ENCODE measurements at places on chromosomes 3 and 15.
A peak's percentile ranks its signal among the peaks of the same experiment; 100 is the strongest.

GRCh38 chr15:33988384-33988783 is 20.1 kb downstream of the CHRM5 start:
- DNase-seq, result no peak

- DNase-seq, result no peak
Measured at GRCh38 chr3:129280183-129280582, 1.5 kb downstream of the HMCES start.

DNA sequence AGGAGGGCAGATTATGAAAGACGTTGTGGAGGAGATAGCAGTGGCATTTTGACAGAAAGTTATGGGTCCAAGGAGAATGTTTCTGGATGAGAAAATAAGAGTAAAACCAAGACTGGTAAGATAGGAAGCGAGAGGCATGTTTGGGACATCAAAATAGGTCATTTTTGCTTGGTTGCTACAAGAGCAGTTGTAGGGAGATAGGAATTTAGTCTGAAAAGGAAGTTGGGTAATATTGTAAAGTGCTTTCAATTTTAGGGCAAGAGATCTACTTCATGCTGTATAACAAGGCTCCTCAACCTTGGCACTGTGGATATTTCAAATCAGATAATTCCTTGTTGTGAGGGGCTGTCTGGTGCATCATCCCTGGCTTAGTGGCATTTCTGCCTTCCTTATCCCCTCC is 118.0 kb upstream of the DPH6 start:
- no peak for DNase-seq

DNA sequence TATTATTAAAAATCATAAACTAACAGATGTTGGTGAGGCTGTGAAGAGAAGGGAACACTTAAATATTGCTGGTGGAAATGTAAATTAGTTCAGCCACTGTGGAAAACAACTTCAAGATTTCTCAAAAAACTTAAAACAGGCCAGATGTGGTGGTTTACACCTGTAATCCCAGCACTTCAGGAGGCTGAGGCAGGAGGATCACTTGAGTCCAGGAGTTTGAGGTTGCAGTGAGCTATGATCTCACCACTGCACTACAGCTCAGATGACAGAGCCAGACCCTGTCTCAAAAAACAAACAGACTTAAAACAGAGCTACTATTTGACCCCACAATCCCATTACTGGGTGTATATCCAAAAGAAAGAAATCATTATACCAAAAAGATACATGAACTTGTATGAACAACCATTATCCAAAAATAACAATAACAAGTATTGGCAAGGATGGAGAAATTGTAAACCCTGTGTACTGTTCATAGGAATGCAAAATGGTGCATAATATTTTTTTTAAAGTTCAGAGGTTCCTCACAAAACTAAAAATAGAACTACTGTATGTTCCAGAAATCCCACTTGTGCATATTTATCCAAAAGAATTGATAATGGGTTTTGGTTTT is 25.5 kb downstream of the ZNF148 start:
- no peak for DNase-seq

DNA sequence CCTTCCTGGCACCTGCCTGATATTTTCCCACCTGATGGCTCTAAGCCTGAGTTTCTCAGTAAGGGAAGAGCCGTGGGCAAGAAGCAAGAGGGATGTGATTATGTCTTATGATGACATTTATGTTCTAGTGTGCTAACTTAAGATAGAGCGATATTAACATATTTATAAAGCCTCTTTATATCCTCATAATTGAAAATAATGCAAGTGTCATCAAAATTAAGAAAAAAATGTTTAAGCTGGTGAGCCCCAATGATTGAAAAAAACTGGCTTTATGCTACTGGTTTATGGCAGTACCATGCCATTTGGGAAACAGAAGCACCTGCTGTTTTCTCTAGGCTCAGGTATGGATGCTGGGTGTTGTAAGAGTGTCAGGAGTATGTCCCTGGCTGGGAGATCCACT is 431.5 kb upstream of the TPM1 start:
- DNase-seq, result no peak

DNA sequence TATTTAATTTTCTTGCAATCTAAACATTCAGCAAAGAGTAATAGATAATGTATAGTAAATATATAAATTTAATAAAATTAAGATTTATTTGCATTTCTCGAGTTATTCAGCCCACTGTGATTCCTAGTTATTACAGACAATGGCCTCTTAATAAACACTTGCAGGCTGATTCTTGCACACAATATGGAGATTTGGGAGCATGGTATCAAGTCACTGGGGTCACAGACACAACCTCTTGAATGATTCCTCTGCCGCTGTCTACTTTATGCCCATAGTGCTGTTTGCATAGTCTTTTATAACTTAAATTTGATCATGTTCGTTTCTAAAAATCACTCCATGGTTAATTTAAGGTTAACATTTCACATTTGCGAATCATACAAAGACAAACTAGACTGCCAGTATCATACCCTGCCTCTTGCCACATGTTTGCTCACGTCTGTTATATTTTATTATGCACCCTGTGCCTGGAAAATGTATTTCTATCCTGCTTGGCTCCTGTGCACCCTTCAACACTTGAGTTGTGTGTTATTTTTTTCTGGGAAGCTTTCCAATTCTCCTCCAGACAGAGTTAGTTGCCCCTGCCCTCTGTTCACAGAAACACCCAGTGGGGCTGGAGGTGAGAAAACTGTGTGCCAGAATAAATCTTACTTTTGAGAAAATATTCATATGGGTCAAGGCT is 206.3 kb upstream of the ROBO1 start:
- DNase-seq, result no peak

GRCh38 chr3:18153571-18154173 is 271.5 kb downstream of the SATB1 start:
- DNase-seq, result no peak

DNA sequence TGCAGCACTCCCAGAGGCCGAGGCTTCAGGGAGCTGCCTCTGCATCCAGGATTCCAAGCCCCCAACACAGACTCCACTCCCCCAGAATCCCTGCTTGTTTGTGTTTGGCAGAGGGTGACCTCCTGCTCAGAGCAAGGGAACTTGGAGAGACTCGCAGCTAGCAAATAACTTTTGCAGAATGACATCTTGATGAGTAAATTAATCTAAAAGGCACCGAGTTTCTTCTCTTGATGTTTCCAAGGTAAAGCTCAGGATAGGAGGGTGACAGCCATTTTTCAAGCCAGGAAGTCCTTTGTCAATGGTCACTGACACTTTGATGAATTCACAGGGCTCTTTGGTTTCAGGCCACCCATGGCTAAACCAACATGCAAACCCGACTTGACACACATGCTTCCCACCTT is 523.0 kb downstream of the NTRK3 start:
- no peak for DNase-seq

DNA sequence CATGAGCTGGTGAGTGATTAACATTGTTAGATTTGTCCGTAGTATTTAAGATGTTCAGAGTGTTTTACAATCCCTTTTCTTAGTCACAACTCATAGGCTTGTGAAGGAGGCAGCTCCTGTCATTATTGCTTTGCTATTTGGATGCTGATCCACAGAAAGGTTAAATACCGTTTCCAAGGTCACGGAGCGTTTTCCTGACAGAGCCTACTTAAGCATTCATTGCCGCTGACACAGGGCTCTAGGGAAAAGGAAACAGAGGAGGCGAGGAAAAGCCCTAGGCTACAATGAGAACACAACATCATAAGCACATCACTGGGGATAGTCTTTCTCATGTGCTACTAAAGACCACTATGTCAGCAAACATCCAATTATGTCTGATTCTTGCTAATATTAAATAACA is 38.5 kb upstream of the CPB1 start:
- no peak for DNase-seq

- DNase-seq, result no peak
Measured at GRCh38 chr3:2661078-2661477, 449.1 kb downstream of the IL5RA start.

GRCh38 chr15:85788771-85789495 is 5.8 kb downstream of the KLHL25 start:
- peak; percentile 63 for DNase-seq

GRCh38 chr15:86300390-86301125 is 220.9 kb downstream of the AGBL1 start:
- DNase-seq, result no peak

DNA sequence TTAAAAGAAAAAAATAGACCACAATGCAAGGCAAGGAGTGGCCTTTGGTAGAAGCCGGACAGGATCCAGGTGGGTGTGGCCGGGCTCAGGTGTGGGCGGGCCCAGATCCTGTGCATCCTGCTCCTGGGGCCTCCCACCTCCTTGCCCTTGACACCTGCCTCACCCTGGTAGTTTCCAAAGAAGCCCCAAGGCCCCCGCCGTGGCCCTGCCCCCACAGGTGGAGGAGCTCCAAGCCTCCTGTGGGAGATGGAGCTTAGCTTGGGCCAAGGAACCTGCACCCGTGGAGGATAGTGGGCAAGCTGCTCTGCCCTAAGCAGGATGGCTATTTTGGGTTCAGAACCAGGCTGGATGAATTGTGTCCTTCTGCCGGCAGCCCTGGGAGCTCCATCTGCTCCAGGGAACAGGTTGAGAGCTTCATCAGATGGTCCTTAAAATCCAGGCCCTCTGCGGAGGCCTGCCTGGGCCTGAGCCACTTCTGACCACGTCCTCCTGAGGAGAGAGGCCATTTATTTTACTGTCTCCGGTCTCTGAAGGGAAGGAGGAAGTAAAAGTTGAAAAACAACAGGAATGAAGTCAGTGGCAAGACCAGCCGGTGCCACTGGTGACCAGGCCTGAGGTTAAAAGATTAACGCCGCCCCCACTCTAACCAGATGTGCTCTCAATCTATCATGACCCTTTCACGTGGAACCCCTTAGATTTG is 53.9 kb upstream of the KLF13 start:
- peak; percentile 59 for DNase-seq

DNA sequence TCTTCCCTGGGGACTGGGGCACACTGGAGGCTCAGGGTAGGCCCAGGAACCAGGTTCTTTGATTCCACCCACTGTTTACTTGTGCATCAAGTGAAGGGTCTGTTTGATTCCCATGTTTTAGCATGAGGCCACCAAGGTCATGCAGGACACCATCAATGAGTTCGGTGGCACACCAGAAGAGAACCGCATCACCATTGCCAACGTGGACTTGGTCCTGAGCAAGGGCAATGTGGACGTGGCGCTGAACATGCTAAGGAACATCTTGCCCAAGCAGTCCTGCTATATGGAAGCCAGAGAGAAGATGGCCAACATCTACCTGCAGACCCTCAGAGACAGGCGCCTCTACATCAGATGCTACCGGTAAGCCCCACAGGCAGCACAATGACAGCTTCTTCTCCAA is 21.5 kb downstream of the TTC21A start:
- DNase-seq, result no peak

DNA sequence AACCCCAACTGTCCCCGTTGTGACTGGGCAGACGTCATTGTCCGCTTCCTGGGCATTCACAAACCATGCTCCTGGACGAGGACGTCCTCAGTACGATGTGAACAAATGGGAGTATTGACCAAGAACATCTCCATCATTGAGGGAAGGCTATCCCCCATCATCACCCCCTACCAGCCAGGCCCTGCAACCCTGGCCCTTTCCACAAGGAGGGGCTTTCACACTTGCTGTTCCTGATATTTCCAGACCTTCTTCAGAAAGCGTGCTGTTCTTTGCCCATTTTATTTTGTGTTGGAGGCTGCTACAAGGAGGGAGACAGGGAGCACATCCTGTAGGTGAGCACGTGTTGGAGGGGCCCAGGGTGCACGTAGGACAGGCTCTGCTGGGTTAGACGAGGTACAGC is 277.0 kb upstream of the LRRC3B start:
- DNase-seq, result peak; percentile 48

DNA sequence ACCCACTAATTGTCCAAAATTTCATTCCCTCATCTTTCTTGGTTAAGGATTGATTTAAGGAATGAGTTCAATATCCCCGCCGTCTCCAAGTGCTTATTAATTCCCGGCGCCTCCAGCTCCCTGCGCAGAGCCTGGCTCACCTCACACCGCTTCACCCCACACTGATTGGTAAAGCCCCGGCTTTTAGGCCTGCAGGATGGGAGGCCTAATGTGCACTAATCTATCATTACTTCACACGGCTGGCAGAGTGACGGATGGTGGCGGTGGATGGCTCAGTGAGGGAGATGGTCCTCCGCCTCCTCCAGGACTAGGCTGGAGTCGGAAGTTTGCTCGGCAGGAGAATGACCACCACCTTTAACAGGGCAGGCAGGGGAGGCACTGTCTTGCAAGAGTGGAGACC is 81.7 kb downstream of the MEGF11 start:
- no peak for DNase-seq

DNA sequence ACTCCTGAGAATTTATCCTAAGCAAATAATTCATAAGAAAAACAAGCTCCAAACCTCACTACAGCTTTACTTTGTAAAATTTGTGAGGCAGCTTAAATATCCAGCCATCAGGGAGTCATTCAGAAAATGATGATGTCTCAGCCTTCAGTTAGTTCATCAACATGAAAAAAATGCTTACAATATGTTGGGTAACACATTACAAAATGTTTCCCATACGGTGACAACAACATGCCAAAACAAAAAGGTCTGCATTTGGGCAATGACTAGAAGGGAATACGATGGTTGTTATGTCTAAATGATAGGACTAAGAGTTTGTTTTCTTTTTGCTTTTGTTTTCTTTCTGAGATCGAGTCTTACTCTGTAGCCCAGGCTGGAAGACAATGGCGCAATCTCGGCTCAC is 47.0 kb upstream of the CFAP161 start:
- no peak for DNase-seq

DNA sequence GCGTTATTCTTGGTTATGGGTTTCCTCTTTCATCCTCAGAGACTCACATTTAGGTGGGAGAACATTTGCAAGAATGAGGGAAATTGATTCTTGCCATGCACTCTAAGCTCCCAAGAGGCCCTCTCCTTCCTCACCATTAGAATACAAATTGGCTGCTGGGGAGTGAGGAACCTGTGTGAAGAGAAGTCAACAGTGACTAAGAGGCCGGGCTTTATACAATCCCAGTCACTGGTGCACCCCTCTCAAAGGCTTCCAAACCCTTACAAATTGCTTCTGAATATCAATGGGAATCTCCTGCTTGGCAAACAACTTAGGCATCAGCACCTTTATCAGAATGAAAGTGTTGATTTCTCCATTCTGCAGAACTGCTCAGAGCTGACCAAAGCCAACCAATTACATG is 16.5 kb upstream of the RGMA start:
- DNase-seq, result peak; percentile 53
